NCI-H1092 treated with DMSO at 0.1 percent for 48 hours (cell line): ENCODE measurements at places on chromosomes 16 and 17.

DNA sequence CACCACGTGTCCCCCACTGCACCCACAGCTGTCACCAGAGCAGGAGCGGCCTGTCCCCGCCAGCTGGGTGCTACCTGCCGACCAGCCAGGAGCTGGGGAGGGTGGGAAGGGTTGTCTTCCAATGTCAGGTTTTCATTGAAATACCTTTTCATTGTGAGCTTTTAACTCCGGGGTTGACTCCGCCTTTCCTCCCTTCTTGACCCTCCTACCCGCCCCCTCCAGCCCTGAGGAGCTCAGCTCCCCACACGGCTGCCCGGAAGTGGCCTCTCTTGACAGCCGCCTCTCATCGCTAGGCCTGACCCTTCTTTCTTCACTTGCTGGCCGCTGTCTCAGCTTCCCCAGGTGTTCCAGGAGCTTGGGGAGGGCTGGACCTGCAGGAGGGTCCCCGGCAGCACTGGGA is 21.2 kb upstream of the GNG13 start:
- DNase-seq = no peak

DNA sequence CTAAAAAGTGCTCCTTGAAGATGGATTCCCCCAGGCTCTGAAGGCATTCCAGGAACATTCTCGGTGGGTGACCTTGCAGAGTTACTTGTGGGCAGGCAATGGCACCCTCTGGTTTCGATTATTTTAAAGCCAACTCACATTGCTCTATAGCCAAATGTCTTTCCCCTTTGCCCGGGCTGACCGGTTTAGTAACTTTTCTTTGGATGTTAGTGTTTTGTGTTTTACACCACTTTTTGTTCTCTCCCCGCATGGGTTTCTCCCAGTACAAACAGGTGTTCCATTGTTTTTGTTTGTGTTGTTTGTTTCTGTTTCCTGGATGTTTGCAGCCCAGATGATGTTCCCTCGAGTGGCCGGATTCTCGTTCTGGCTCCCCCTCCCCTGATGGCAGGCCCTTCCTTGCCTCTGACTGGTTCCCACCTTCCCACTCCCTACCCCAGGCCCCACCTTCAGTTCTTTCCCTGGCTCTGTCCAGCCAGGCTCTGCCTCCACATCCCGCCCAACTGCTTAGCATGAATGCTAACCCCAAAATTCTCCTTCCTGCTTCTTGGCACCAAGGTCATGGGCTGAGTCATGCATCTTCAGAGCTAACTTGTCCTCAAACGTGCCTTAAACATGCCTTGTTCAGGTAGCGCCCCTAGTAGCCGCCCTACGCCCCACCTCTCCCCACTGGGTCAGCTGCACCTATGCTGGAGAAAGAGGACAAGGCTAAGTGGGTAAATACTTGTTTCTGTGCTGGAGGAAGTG is 40.6 kb downstream of the ELAC2 start:
- no peak for DNase-seq

- no peak for DNase-seq
Measured at GRCh38 chr16:8972843-8973586, 9.3 kb upstream of the USP7 start.

- peak; percentile 86 for DNase-seq
Measured at GRCh38 chr16:10918294-10919002, 23.8 kb downstream of the DEXI start.

DNA sequence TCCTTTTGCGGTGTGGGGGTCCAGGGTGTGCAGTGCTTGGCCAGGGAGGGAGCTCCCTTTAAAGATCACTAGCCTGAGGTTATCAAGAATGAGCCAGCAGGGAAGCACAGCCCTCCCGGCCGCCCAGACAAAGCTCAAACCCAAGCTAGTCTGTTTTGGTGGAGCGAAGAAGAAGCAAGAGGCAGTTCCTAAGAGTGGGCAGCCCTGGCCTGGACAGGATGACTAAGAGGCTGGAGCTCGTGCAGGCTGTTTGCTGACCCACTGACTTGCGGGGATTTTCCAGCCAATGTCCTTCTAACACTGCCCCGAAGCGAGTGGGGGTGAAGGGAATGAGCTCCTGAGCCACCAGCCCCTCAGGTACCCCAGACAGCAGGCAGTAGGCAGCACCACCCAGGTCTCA is 134.4 kb downstream of the COPRS start:
- no peak for DNase-seq

GRCh38 chr17:20190605-20191004 is 181.4 kb downstream of the SPECC1 start:
- DNase-seq = no peak

- no peak for DNase-seq
Measured at GRCh38 chr17:20174588-20175265, 165.6 kb downstream of the SPECC1 start.

- no peak for DNase-seq
Measured at GRCh38 chr16:68479271-68479670, 31.0 kb upstream of the SMPD3 start.

- no peak for DNase-seq
Measured at GRCh38 chr17:57957120-57957850, 2.1 kb upstream of the CUEDC1 start.

- no peak for DNase-seq
Measured at GRCh38 chr16:12395268-12395667, 408.4 kb downstream of the CPPED1 start.

DNA sequence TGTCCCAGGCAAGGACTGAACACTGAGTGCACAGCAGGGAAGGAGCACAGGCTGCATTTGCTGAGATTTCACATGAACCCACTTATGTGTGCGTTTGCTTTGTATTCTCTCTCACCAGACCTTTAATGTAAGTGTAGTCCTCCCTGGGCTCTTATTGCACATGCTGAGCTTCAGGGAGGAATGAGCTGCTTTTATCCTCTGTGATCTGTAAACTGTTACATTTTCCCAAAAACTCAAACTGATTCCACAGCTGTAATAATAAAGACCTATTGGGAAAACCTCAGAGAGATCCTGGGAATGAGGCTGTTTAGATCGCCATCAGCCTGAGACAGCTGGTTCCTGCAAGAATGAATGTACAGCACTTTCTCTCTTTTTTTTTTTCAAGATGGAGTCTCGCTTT is 53.6 kb upstream of the ADORA2B start:
- no peak for DNase-seq

GRCh38 chr16:26276289-26276688 is 584.5 kb downstream of the HS3ST4 start:
- no peak for DNase-seq

DNA sequence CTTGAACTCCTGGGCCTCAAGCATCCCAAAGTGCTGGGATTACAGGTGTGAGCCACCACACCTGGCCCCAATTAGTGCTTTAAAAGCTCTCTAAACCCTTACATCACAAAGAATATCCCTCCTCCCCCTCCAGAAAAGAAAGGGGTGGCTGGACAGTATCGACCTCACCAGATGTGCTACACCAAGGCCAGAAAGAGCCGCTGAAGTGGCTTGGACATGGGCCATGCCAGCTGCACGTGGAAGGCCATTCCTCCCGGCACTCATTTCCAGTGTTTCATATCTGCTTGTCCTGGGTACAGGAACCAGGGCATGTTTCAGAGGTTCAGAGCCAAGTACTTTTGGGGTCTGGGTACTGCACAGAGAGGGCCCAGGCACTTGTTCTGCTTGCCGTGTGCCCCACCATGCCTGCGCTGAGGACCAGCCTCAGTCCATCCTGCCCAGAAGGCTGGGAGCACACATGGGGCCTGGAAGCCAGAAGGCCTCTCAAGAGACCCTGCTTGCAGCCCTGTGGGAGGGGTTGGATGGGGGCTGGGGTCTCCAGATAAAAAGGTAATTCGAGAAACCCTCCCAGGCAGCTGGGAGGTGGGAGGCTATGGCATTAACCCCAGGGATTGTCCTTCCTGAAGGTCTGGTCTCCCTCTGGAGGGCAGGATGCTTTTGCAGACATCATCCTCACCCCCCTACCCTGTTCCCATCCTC is 3.5 kb upstream of the SRRM2 start:
- DNase-seq = peak; percentile 85

DNA sequence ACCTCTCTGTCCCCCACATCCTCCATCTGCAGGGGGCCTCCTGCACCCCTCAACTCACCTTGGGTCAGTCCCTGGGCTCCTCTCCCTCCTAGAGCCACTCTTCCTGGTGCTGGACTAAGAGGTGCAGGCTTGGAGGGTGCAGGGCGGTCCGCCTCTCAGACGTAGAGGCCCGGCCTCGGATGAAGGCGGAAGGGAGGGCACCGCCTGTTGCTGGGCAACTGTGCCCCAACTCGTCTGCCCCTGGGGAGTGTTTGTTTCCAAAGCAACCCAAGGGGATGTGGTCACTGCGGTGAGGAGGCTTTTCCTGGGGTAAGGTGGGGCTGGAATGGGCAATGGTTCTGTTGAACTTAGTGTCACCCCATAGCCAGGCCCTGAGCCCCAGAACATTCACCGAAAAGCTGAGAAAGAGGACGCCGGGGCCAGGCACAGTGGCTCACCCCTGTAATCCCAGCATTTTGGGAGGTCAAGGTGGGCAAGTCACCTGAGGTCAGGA is at the start of gene C16orf54:
Gene C16orf54, minus strand, starts transcription at position 138 of the 493 bp plus-strand sequence. CDS start 1,039 bp downstream, outside the sequence.
- no peak for DNase-seq

DNA sequence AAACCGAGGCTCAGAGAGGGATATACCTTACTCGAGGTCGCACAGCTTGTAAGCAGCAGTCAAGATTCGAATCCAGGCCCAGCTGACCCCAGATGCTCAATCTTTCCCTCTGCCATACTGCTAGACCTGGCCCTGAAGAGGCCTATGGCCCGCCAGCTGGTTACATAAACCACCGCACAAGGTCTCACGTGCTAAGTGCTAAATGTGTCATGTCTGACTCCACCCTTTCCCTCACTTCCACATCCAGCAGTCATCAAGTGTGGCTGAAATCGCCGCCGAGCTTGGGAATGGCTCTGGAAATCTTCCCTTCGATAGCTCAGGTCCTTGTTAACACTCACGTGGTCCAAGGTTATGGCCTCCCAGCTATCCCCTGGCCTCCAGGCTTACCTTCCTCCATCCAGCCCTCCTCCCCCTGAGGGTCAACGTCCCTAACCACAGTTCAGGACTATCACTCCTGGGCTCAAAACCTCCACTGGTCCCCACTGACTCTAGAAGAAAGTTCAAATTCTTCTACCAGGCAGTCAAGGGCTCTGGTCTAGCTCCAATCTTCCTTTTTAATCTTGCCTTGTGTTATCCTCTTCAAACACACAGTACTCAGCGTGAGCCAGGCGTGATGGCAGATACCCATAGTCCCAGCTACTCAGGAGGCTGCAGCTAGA is 3.5 kb downstream of the ZBTB4 start:
- DNase-seq = no peak

GRCh38 chr16:85136702-85137322 is 24.5 kb upstream of the CIBAR2 start:
- DNase-seq = no peak

DNA sequence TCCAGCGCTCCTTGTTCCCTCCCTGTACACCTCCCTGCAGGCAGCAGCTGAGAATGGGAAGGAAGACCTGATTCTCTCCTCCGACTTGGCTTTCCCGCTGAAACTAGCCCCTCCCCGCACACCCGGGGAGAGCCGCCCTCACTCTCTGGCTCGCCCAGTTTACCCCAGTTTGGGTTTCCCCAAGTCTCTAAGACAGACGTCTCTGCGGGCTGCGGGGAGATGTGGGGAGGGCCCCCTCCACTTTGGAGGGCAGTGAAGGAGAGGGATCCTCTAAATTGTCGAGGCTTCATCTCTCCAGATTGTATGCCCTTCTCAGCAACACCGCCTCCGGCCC is 797 bp downstream of the GRB7 start:
- DNase-seq = peak; percentile 7

GRCh38 chr16:77536809-77537208 is 102.0 kb upstream of the ADAMTS18 start:
- DNase-seq = no peak

- no peak for DNase-seq
Measured at GRCh38 chr17:80070375-80071115, 30.8 kb upstream of the GAA start.

- no peak for DNase-seq
Measured at GRCh38 chr16:794853-795466, 5.6 kb downstream of the GNG13 start.

DNA sequence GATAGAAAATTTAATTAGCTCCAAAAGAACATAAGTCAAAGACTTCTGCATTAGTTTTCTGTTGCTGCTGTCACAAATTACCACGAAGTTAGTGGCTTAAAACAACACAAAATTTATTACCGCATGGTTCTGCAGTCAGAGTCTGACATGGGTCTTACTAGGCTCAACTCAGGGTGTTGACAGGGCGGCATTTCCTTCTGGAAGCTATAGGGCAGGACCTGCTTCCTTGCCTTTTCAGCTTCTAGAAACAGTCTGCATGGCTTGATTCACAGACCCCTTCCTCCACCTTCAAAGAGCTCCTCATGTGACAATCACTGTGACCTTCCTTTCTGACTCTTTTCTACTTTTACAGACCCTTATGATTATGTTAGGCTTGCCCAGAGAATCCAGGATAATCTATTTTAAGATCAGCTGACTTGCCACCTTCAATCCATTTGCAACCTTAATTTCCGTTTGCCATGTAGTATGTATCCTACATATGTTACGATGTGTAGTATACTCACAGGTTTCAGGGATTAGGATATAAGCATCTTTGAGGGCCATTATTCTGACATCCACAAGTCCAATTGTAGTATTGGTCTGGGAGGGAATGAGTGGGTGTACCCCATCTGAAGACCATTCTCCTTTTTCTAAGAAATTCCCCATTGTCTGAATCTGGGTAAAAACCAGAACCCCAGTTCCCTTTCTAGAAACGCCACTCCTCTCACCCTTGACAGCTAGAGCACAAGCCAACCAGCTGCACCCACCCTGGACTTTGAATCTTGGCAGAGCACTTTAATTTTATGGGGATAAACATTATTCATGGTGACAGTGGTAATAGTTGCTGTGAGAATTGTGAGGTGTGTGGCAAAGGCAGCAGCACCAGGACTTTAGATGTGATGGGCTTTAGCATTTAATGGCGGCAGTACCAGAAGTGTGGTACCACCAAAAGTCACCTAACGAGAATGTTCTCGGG is 265.5 kb downstream of the KCNJ2 start:
- DNase-seq = no peak

GRCh38 chr17:74280093-74280513 is 6.1 kb downstream of the DNAI2 start:
- no peak for DNase-seq

GRCh38 chr17:48612456-48612853 is 1.6 kb upstream of the HOXB7 start:
- DNase-seq = no peak

GRCh38 chr16:87129771-87130170 is 187.4 kb downstream of the C16orf95 start:
- DNase-seq = no peak

GRCh38 chr17:81890447-81891302 is 711 bp downstream of the ALYREF start:
- no peak for DNase-seq

- DNase-seq = no peak
Measured at GRCh38 chr16:181565-182021, 1.3 kb downstream of the HBQ1 start.

- no peak for DNase-seq
Measured at GRCh38 chr16:66904428-66904845, 14.2 kb downstream of the CDH16 start.

GRCh38 chr17:58303971-58304749 is 23.4 kb upstream of the MPO start:
- peak; percentile 9 for DNase-seq
